Activated CD4-positive, CD25-positive, alpha-beta regulatory T cell (primary cell): ENCODE measurements at places on chromosomes 3 and 15.

GRCh38 chr15:88705769-88706165, 67.0 kb downstream of the ISG20 start:
- no peak for DNase-seq

DNA sequence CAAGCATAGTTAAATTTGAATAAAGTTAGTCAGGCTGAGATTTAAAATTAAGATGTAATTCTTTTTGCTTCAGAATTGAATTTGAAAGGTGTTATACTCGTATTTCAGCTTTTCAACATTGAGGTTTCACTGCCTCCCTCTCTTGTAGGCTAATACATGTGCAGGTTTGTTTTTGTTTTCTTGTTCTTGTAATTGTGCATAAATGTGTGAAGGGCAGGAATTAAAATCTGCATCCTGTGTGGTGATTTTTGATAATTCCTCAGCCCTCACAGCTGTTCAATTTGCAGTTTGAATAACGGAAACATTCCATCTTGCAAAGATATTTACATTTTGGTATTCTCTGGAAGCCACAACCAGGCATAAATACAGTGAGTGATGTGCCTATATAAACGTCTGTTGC, 24.9 kb upstream of the PLSCR1 start:
- no peak for DNase-seq

DNA sequence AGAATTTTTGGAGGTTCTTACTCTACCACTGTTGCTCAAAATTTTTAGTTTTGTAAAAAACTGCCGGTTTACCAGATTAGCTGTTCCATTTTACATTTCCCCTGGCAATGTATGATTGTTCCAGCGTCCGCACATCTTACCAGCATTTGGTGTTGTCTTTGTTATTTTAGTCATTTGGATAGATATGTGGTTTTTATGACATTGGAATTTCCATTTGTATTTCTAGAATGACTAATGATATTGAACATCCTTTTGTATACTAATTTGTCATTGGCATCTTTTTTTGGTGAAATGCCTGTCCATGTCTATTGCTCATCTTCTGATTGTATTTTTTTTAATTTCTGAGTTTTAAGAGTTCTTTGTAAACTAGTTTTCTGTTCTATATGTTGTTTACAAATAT, 28.5 kb downstream of the LRRC28 start:
- DNase-seq, result no peak

GRCh38 chr3:168574455-168575158, 478.9 kb upstream of the GOLIM4 start:
- no peak for DNase-seq

GRCh38 chr3:38454884-38455638, 1.4 kb downstream of the ACVR2B start:
- DNase-seq, result no peak

DNA sequence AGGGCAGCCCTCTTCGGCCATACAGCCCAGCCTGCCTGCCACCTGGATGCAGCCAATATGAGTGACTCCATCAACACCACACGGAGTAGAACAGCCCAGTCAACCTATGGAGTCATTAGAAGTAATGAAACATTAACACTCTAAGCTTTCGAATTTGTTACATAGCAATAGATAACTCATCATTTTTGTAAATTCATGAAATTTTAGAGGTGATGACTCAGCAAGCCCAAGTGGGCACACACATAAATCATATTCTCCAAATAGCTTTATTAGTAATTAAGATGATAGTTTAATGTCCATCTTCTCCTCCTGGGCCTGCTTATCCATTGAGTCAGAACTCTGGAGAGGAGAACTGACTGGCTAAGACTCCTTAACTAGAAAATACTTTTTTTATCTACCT, 335.0 kb upstream of the KCNH8 start:
- DNase-seq, result no peak

DNA sequence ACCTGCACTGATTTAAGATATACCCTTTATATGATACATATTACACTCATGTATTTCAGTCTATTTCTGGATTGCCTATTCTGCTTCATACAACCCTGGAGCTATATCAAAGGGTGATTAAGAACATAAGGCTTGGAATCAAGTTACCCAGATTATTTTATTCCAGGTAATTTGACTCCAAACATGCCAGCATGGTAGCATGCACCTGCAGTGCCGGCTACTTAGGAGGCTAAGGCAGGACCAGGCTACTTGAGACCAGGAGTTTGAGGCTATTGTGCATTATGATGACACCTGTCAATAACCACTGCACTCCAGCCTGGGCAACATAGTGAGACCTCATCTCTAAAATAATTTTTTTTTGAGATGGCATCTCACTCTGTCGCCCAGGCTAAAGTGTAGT, 50.4 kb upstream of the NEO1 start:
- DNase-seq, result no peak

- no peak for DNase-seq
Observed at GRCh38 chr15:64950888-64951287, 38.8 kb downstream of the SPG21 start.
